ENCODE measurements at places on chromosomes 5 and 9.

- no peak for DNase-seq
These were observed 3.0 kb downstream of the LECT2 start for GRCh38 chr5:135951807-135952206.

GRCh38 chr9:129608561-129609481, 12.1 kb downstream of the C9orf50 start:
- no peak for DNase-seq

GRCh38 chr5:95417971-95418370, 26.8 kb downstream of the FAM81B start:
- no peak for DNase-seq

DNA sequence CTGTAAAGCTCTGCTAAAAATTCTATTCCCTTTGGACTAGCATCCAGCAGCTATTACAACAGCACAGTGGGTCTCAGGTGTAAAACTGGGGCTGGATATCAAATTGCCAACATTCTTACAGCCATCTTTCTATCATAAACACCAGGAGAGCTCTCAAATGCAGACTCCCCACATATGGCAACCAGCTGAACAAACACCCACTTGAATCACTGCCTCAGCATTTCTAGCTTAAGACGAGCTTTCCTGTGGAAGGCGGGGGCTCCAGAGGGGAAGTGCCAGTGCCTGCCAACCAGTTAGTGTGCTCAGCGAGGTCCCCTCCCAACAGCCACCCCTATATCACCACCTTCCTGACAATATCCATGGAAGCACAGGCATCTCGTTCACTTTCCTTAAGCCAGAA, 62.2 kb downstream of the IPPK start:
- DNase-seq: peak; percentile 66

DNA sequence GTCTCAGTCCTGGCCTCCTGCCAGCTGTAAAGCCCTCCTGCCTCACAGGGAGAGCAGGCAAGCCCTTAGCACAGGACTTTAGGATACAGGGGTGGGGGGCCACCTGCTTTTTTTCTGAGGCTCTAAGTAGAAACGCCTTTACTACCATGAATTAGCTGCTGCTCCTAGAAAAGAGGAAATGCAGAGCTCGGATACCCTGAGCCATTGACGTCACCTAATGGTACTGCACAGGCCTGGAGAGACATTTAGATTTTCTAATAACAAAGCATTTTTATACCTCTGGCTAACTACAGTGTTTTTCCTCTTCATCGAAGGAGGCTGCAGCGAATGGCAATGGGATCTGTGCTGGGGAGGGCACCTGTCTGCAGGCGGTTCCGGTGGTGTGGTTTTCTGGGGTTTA, 137.0 kb downstream of the WDR41 start:
- DNase-seq: no peak

GRCh38 chr5:143501310-143502044, 98.0 kb upstream of the NR3C1 start:
- no peak for DNase-seq

GRCh38 chr5:129511291-129511690, 51.2 kb downstream of the ADAMTS19 start:
- DNase-seq: no peak

DNA sequence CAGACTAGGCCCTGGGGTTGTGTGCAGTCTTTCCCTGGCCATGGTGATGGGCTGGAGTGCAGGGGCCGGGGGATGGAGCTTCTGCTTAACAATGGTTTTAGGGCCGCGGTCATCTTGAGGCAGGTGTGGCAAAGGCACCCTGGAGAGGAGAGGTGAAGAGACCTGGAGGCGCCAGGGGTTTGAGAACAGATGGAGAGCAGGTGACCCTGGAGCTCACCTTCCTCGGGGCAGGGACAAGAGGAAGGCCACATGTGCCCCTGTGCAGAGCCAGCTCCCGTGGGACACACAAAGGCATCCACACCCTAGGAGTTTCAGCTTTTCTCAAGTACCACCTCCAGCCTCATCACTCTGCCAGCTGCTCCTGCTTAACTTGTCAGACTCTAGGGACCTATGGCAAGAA, 46.4 kb upstream of the SH3GL2 start:
- no peak for DNase-seq

DNA sequence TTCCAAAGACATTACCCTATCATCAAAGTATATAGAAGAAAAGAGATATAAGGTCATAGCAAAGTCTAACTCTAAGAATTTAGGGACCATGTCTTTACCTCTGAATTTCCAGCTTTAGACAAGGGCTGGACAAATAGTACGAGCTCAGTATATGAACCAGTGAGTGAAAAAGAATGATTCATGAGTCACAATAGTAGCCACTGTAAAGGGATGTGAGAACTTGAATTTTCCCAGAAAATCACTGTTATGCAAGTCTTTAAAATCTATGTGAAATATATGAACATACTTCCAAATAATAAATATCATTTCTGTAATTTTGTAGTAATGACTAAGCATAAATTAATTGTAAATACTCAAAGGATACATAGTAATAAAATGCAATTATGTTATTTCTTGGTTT, 305.9 kb upstream of the PRR16 start:
- no peak for DNase-seq

- no peak for DNase-seq
These were observed 404.4 kb downstream of the CYLC2 start for GRCh38 chr9:103399535-103399934.

DNA sequence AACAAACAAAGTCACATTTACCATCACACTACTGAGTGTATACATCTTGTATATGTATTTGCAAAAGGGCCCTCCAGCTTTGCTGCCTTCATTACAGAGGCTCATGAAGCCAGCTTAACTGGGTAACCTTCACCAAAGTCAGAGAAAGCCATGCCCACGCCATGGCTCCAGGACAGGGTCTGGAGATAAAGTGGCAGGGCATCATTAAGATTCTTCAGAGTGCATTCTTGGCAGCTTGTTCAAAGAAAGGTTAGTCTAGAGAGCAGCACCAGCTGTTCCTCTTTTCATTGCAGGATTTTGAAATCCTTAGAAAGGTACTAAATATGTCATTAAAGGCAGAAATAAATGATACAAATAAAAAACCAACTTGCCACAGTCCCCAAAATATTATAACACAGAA, 333.2 kb downstream of the NDUFS4 start:
- DNase-seq: no peak

DNA sequence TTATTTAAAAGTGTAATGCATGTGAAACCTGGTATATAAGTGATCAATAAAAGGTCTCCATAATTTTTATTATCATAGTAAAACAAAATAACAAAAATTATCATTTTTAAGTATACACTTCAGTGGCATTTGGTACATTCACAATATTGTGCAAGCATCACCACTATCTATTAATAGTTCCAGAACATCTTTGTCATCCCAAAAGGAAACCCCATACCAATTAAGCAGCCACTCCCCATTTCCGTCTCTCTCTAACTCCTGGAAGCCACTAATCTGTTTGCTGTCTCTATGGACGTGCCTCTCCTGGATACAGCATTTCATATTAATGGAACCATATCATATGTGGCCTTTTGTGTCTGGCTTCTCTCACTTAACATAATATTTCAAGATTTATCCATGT, 7.6 kb downstream of the OLFML2A start:
- DNase-seq: no peak

GRCh38 chr5:146428658-146429057, 18.5 kb upstream of the TCERG1 start:
- DNase-seq: no peak

- DNase-seq: no peak
These were observed 954.0 kb upstream of the CDH6 start for GRCh38 chr5:30239331-30240022.

DNA sequence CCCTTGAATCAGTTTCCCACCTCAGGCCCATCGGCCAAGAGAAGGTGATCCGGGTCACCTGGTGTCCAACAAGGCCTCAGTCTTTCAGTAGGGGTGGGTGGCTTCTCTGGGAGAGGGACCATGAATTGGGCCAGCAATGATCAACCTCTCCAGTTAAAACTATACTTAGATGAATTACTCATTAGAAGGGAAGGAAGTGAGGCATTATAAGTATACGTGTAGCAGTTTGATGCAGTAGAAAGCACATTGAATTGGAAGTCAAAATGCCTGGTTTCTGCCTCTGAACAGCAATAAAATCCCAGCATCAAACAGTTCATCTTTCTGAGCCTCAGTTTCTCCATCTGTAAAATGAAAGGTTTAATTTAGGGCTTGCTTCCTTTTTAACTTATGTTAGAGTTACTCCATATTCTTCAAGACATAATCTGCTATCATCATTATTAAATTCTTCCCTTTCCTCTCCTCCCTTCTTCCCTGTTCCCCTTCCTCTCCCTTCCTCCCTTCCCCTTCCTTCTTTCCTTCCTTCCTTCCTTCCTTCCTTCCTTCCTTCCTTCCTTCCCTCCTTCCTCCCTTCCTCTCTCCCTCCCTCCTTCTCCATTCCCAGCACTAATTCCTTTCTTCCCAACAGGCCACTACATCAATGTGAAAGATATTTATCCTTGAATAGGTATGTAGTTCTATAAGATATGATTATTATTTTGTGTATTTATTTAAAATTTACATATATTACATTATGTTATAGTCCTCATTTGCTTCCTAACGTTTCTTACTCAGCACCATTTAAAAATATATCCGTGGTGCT, 18.6 kb upstream of the TMEM174 start:
- DNase-seq: no peak

DNA sequence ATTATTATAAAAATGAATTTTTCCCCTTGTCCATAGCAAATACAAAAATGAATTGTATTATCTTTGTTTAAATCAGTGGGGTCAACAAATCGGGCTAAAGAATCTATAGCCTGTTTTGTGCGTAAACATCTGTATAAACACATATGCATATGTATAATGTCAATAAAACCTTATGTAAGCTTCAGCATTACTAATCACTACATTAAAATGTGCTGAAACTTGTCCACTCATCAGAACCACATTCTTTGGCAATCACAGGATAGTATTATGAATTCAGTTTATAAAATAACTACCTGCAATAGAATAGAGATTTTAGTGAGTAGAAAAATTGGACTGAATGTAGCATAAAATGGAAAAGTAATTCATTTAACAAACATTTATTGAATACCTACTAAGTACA, 30.6 kb downstream of the RGMB start:
- no peak for DNase-seq

DNA sequence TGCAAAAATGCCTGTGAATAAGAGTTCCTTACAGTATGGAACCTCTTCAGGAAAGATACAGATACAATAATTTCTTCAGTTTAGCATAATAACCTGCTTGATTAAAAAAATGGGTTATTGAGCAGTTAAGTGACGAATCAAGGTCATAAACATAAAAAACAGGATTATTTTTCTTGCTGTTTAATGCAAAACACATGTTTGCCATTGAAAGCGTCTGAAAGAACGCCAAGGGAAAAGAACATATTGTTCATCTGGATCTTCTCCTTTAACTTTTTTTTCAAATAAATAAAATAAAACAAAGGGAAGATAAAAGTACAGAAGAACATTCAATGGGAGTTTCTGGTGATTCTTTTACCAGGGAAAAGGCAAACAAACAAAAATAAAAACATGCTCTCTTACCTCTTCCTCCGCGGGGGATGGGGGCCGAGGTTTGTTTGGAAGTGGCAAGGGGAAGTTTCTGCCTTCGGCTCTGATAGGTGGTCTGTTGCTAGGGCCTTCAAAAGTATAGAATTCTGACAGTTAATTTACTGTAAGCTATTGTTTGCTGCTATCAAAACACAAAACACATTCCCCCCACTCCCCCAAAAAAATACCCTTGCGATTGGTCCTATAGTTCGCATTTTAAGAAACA, 20.1 kb downstream of the C5orf58 start:
- no peak for DNase-seq

GRCh38 chr5:95846554-95847260, 24.2 kb upstream of the GLRX start:
- peak; percentile 87 for DNase-seq

- DNase-seq: no peak
These were observed 69.8 kb downstream of the ASTN2 start for GRCh38 chr9:117344892-117345660.

GRCh38 chr5:32583582-32584232, 1.6 kb upstream of the SUB1 start:
- no peak for DNase-seq

DNA sequence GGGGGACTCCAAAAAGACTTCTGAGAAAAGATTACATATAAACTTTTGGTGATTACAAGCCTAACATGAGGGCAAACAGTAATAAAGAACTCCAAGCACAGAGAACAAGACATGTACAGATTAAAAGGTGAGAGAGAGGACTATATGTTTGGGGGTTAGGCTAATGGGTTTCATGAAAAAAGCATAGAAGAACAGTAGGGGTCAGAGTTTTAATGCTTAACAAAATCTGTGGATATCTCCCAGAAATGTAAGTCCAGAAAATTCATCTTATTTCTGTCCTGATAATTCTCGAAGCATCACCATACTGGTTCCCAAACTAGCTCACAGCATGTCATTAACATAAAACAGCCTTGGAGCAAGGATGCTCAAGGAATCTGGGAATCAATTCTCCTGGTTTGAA, 137.2 kb downstream of the ARRDC3 start:
- DNase-seq: no peak

DNA sequence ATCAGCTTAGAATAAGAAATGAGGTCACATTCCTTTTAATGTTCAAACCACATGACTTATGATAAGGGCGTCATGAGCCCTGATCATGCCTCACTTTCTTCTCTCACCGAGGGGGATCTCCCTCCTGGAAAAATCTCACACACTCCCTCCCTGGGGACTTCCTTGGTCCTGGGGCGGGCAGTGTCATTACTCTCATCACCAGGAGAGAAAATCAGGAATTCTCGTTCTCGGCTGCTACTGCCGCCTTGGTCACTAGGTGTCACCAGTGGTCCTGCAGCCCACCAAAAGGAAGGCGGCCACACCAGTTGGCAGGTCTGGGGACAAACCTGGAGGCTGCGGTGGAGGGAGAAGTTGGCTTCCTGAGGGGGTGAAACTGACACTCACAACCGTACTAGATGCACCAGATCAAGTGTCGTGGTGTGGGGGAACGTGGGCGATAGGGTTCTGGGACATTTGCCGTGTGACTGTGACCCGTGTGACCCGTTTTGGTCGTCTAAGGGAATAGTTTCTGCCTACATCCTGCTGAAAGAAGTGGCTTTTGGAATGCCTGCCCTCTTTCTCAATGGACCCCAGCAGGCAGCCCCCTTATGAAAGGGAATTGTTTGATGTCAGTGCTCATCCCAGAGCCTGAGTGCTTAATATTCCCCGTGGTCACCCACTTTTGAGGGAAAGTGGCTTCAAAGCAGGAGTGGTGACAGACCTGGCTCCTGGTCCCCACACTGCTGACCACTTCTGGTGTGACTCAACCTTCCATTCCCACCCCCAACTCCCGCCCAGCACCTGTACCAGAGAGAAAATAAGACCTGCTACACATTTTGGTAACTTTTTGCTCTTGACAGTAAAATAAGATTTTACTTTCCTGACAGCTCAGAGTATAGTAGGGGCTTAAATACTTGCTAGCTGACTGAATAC, 63.2 kb downstream of the ACER2 start:
- peak; percentile 73 for DNase-seq

DNA sequence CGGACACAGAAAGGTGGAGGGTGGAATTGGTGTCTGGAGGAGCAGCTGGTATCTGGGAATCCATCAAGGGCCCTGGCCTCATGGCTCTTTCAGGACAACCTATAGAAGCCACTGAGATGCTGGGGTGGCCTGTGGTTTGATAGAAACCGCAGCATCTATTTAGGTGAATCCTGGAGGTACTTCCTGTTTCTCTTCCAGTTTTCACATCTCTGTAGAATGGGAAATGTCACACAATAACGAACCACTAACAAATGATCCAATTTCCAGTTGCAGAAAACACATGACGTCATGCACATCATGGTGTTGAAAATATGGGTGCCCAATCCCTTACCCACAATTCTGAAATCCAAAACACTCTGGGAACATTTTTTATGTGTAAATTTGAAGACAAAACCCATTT, 52.2 kb downstream of the ROPN1L start:
- no peak for DNase-seq

GRCh38 chr9:86983620-86984259, 36.4 kb upstream of the GAS1 start:
- DNase-seq: peak; percentile 90

- DNase-seq: no peak
These were observed 32.2 kb upstream of the LECT2 start for GRCh38 chr5:135986891-135987401.

All from kidney (tissue), 22 donors.